Esophagus squamous epithelium (tissue), 5 donors: ENCODE measurements at places on chromosomes 2 and 18. TPM values are rescaled to one million over a fixed set of nuclear protein-coding genes. Genes with fewer than 3 reads are reported as not detected.

The ZNF385B gene
- total RNA-seq = 0.44 TPM

The ANKAR gene
- total RNA-seq = 1.4 TPM

The TMEM163 gene
- 0.19 TPM for total RNA-seq

DNA sequence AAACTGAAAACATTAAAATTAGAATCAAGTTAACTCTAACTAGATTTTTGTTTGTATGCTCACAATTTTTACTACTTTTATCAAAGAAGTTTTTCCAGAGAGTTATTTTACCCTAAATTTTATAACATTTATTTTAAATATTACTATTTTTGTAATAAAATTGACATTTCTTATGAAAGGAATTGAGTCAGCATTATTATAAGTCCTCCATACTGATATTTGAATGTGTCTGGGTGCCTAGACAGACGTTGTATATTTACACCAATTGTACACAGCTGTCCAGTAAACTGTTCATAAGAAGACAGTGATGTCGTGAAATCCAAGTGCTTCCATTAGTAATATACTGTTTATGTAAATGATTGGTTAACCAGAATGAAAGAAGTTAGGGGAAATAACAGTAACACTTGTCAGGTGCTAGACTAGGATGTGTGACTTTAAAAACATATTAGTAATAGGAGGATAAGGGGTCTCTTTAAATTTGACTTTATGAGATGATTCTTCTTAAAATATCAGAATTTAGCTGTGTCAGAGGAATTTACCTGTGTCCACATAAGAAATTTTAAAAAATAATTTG is 73.7 kb downstream of the TANK start:
- DNase-seq = no peak

- no peak for DNase-seq
These were observed 527.6 kb upstream of the MEX3C start for GRCh38 chr18:51724790-51725721.

DNA sequence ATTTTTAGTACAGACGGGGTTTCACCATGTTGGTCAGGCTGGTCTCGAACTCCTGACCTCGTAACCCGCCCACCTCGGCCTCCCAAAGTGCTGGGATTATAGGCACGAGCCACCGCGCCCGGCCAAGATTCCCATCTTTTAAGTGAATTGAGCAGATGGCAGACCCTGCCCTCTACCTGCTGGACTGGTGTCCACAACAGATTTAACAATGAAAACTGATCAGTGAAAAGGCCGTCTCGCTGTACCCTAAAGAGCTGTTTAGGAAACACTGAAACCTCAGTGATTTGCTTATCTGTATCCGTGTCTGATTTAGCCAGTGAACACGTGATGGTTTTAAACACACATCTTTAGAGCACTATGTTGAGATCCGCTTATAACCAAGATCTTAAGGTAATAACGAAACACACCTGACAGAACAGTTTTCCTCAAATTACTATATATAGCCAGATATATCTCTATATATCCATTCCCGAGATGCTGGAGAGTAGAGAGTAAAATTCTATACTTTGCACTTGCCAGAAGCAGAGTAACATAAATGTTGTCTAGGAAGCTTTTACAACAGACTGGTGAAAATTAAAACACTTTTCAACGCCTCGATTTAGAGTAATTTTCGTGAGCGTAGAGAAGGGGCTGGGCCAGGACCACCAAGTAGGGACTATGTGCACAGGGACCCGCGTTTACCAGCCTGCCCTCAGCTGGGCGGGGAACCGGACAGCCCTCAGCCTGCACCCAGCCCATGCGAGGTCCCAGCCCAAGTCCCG is 594 bp downstream of the FAM161A start:
- DNase-seq = no peak

DNA sequence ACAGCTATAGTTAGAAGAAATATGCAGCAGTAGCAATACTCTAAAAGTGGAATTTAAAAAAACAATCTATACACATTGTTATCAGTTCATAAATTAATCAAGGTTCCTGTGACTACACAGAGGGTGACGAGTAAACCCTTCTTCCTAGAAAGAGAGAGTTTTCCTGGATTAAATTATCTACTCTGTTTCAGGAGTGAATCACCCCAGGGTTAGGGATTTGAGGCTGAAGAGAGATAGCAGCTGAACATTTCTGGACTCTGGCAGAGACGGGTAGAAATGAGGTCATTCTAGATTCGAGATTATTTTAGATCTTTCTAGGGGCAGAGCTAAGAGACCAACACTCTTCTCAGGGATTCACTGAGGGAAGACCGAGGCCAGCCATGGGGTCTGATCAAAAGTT is 38.8 kb upstream of the PMAIP1 start:
- no peak for DNase-seq

DNA sequence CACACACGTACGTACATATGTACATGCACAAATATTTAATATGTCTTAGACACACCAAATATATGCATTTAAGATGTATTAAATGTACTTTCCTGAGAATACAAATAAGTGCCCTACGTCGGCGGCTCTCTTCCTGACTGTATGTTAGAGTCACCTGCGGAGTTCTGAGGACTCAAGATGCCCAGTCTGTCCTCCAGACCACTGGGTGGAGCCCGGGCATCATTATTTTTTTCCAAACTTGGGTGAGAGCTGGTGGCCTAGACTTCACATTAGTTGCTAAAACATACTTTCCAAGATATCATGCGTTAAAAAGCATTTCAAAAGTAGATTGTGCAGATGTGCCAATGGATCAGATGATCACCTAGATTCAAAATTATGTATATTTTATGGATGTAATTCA is 2.9 kb downstream of the IL18R1 start:
- no peak for DNase-seq

- DNase-seq = no peak
These were observed 1.4 kb upstream of the SOX11 start for GRCh38 chr2:5690718-5691220.

The ANKMY1 gene
- 8.2 TPM for total RNA-seq
